ENCODE measurements at places on chromosomes 12 and 14.
A peak's percentile ranks its signal among the peaks of the same experiment; 100 is the strongest.

- DNase-seq = no peak
Measured at GRCh38 chr14:59320763-59321625, 132.5 kb downstream of the DAAM1 start.

DNA sequence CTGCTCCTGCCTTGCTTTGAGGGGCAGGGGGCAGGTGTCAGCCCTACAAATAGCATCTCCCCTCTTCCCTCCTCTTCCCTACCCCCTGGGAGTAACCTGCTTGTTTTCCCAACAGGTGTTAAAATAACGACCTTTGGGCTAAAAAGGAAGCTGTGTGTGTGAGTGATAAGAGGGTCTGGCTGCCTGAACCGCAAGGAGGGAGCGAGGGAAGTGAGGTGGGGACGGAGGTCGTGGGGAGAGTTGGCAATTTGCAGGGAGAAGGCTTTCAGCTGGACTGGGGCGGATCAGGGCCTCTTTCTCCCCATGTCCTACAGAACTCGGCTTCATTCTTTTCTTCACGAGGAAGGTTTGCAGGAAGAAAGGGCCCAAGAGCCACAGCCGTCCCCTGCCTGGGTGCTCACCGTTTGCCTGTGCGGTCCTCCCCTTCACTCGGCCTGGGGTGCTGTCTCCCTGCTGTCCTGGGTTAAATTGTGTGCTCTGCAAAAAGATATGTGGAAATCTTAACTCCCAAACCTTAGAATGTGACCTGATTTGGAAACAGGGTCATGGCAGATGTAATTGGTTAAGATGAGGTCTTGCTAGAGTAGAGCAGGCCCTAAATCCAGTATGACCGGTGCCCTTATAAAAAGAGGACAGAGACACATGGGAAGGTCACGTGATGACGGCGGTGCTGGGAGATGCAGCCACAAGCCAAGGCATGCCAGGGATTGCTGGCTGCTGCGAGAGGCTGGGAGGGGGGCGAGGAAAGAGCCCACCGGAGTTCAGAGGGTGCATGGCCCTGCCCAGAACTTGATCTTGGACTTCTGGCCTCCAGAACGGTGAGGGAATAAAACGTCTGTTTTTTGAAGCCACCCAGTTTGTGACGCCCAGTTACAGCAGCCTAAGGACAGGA is 38.7 kb upstream of the NCOR2 start:
- no peak for DNase-seq

GRCh38 chr14:44316647-44317440 is 190.2 kb downstream of the FSCB start:
- DNase-seq = no peak

GRCh38 chr14:72844524-72844923 is 49.4 kb downstream of the DPF3 start:
- no peak for DNase-seq

GRCh38 chr12:128111951-128112350 is 155.0 kb upstream of the TMEM132C start:
- no peak for DNase-seq

DNA sequence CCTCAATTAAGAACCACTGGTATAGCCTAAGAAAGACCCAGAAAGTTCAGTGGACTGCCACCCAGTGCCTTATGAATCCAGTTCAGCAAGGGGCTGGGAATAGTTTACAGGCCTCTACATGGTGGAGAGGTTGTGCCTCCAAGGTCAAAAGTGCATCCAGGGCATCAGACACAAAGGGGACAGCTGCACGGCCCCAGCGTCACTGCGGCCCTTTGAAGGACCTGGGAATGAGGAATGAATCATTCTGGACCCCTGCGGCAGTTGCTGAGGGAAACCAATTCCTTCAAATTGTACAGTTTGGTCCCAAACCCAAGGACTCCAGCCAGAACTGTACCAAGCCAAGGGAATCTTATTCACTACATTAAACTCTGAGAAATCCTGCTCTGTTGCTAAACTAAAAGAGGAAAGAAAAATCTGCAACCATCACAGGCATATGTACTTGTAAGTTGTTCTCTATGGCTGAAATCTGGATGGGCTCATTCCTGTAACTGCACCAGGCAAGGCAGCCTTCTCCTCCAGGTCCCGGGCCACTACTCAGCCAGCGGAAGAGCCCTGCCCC is 10.9 kb upstream of the NGB start:
- DNase-seq = no peak

GRCh38 chr12:86744547-86745212 is 488.5 kb upstream of the MGAT4C start:
- no peak for DNase-seq

DNA sequence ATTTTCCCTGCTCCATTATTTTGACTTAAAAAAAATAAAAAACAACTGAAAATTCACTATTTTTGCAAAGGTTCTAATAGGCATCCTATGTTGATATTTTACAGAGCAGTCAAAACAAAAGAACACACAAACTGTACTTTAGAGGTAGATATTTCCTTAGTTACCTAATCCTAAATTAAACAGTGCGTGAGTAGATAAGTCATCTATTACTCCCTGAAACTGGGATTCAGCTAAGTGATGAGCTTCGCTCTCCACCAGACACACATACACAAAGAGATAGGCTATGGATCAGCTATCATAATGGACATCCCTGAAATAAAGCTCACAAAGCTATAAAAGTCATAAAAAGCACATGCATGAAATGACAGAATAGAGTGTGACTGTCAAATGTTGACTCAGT is 398.7 kb downstream of the SOX5 start:
- DNase-seq = no peak

DNA sequence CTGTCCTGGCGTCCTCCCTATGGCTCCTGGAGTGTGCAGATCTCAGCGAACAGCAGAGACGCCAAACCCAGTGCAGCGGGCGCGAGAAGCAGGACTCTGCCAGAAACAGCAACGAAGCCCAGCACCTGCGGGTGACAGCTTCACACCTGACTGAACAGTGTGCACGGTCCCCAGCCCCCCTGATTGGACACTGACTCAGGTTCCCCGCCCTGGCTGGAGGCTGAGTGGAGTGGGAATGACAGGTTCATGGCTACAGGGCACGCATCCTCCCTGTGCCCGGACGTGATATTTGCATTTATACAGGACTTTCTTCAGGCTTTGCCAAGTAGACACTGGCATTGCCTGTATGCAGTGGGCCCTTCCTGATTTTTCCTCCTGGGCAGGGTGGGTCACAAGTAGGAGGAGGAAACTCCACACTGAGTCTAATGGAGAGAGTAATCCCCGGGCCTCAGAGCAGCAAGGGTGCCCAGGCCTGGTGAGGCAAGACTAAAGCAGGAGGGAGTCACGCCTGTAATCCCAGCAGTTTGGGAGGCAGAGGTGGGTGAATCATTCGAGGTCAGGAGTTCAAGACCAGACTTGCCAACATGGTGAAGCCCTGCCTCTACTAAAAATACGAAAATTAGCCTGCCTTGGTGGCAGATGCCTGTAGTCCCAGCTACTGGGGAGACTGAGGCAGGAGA is 71.6 kb downstream of the ASCL4 start:
- DNase-seq = peak; percentile 16

- DNase-seq = no peak
Measured at GRCh38 chr12:2008677-2009076, 4.4 kb upstream of the DCP1B start.

DNA sequence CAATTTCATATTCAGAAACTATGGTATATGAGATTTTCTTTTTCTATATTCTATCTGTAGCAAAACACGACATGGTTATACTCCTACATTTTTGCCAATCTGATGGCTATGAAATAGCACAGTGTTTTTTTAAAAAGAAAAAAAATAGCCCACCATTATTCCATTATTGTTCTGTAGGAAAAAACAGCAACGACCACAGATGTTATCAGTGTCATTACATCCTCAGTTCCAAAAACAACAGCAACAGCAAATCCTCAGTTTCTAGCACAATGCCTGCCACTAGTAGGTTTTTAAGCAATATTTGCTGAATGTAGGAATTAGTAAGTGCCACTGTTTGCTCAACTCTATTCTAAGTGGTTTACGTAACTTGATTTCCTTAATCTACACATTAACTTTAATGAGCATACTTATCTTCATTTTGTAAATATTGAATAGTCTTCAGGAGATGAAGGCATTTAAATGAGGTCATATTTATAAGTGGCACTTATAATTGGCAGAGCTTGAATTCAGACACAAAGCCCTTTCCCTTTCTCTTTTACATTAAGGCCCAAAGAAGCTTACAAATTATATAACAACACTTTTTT is 8.3 kb downstream of the RNASE6 start:
- DNase-seq = no peak
